Stimulated activated naive CD8-positive, alpha-beta T cell treated with anti-CD3 and anti-CD28 coated beads, Interleukin-15, amount 100 ng/mL, for 72 hours (primary cell): ENCODE measurements at places on chromosomes 11 and 22.

DNA sequence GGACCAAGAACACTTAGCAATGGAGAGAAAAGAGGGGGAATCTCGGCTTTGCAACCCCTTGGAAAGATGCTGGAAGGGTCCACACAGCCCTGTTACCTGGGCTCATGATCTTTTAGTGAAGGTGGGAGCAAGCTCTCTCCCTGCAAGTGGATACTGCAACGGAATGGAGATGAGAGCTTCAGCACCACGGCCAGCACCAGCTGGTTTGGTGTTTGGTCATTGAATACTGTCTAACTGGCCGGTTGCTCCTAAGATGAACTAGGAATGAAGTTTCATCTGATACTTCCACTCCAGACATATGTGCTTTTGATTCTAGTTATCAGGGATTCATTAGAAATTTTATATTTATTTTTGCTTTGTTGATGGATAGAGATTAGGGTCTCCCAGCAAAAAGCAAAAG lies 16.3 kb downstream of the HTR3A start:
- no peak for DNase-seq

GRCh38 chr22:36760786-36761185 lies 15.1 kb downstream of the IFT27 start:
- no peak for DNase-seq

- DNase-seq = no peak
Measured at GRCh38 chr11:122183933-122184332, 67.9 kb upstream of the BLID start.

DNA sequence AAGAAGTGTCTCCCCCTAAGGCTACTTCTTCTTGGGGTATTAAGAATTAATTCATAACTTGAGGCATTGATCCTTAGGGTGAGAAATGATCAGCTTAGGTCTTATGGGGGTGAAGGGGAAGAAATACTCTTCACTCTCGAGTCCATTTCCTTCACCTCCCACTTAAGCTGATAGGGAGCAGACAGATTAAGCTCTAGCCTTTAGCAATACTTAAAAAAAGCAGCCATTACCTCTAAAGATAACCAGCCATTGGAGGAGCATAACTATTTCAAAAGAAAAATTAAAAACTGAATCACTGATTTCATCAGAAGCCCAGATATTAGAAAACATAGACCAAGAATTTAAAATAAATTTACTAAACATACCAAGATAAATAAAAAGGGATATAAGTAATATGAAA lies 60.5 kb downstream of the ENTHD1 start:
- DNase-seq = no peak

DNA sequence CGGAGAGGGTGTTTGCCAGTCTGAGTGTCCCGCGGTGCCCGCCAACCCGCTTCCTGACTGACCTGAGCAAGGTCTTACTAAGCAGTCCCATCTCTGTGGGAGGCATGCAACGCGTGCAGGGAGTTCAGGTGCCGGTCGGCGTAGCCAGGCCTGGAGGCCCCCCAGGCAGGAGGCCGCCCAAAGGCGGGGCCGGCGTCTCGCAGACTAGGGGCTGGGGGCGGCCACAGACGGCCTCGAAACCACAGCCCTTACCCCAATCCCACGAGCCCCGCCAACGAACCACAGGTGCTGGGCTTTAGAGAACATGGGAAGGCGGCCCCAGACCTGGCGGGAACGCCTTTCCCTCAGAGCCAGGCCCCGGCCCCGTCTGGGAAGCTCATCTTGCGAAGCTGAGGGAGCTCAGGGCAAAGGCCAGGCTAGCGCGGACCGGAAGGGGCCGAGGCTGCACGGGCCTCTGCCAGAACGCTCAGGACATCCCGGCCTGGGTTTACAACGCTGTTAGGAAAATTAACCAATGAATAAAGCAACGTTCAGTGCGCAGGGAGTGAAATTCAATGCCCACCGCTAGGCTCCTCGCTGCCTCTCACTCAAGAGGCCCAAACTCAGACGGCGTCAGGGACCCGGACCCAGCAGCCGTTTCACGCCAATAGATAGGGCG lies 2.1 kb upstream of the MTFP1 start:
- peak; percentile 71 for DNase-seq

DNA sequence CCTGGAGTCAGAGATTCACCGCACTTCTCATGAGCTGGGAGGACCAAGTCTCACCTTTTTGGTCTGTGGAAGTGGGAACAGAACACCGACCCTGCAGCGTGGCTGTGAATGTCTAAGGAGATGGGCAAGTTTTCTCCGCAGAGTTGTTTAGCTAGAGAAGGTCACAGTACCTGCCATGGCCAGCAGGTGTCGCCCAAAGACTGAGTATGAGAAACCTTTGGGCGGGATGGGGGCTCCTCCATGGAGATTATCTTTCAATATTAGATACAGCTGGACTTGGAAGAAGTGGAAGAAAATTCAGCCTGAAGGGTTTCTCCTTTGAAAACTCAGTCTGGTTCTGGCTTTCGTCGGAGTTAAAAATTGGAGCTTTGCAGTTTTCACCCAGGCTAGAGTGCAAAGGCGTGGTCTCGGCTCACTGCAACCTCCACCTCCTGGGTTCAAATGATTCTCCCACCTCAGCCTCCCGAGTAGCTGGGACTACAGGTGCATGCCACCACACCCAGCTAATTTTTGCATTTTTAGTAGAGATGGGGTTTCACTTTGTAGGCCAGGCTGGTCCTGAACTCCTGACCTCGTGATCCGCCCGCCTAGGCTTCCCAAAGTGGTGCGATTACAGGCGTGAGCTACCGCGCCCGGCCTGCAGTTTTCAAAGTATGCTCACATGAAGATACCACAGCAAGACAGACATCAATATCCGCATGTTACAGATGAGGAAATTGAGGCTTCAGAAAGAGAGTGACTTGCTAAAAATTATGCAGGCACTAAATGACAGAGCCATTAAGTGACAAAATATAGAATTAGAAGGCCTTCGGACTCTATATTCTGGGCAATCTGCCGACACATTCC lies 10.7 kb upstream of the DSCAML1 start:
- DNase-seq = peak; percentile 65

DNA sequence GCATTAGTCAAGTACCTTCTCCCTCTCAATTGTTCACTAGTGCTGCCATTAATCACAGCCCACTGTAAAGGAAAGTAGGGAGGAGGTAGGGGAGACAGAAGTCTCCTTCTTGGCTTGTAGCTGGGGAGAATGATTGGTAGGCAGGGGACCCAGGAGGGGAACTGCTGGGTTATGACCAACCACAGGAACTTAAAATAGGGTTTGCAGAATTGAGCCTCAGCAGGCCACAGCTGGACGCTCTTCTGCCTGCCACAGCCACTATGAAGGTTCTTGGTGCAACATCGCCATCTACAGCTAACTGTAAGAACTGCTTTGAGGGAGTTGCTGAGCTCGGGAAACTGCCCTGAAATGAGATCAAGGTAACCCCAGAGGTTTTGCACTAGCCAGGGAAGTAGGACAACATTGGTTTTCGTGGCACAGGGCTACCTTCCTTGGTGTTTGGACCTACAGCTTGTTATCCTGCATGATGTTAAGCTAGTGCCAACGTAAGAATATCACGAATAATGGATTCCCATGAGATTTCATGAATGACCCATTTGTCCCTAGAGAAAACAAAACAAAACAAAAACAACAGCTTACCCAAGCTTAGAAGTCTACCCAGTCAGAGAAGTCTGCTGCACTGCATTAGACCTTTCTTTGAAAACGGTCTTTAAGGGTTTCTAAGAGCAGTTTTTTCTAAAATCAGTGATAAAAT lies 787.1 kb upstream of the API5 start:
- peak; percentile 17 for DNase-seq

DNA sequence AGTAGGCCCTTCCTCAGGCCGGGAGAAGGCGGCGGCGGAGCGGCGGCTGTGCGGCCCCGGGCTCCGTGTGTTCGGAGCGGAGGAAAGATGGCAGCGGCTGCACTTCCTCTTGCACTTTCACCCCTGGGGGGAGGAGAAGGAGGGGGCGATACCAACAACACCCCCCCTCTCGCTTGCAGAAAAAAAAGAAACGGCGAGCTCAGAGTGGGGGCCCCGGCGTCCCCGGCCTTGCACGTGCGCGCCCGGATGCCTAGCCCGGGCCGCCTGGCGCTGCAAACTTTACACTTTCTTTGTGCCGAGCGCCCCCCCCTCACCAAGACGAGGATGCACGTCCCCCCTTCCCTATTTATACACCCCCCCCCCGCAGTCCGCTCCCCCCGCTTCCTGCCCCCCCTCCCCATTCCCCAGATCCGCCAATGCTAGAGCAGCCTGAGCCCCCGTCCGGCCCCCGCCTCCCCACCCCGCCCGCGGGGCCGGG lies at the start of gene PATZ1:
TSS of gene PATZ1 (minus strand) at position 92 of the 478 bp plus-strand sequence. CDS start 744 bp downstream, outside the sequence.
- peak; percentile 82 for DNase-seq

DNA sequence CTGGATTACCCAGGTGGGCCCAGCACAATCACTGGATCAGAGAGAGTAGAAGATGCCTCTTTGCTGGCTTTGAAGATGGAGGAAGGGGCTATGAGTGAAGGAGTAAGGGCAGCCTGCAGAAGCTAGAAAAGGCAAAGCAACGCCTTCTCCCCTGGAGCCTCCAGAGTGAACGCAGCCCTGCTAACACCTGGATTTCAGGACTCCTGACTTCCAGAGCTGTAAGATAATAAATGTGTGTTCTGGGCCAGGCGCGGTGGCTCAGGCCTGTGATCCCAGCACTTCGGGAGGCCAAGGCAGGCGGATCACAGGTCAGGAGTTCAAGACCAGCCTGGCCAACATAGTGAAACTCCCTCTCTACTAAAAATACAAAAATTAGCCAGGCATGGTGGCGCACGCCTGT lies 102.4 kb downstream of the MORC2 start:
- DNase-seq = no peak

- DNase-seq = no peak
Measured at GRCh38 chr11:117489999-117490679, 162.5 kb downstream of the CEP164 start.
